ENCODE measurements at places on chromosomes 12 and 14. TPM values are rescaled to one million over a fixed set of nuclear protein-coding genes. Genes with fewer than 3 reads are reported as not detected.

GRCh38 chr14:36834293-36834692, 172.6 kb downstream of the PAX9 start:
- H3K4me3 ChIP-seq, result no peak overlapping the region
- H3K36me3 ChIP-seq, result no peaks in the 10 kb centered on the region
- DNase-seq, result no peak
- no peak overlapping the region for H3K27ac ChIP-seq

ACOT4 gene
- 1.0 TPM for total RNA-seq

GRCh38 chr14:56217380-56218045, 99.3 kb downstream of the PELI2 start:
- H3K36me3 ChIP-seq, result no peaks in the 10 kb centered on the region
- H3K4me1 ChIP-seq, result no peaks in the 10 kb centered on the region
- no peak overlapping the region for H3K27ac ChIP-seq
- H3K27me3 ChIP-seq, result no peaks in the 10 kb centered on the region

GRCh38 chr12:89514751-89515150, 9.8 kb downstream of the GALNT4 start:
- H3K36me3 ChIP-seq, result no peaks in the 10 kb centered on the region
- no peaks in the 10 kb centered on the region for H3K27me3 ChIP-seq
- no peak overlapping the region for H3K4me3 ChIP-seq
- no peaks in the 10 kb centered on the region for H3K4me1 ChIP-seq
- no peak for DNase-seq

CYP46A1 gene
- total RNA-seq, result 0.13 TPM

DNA sequence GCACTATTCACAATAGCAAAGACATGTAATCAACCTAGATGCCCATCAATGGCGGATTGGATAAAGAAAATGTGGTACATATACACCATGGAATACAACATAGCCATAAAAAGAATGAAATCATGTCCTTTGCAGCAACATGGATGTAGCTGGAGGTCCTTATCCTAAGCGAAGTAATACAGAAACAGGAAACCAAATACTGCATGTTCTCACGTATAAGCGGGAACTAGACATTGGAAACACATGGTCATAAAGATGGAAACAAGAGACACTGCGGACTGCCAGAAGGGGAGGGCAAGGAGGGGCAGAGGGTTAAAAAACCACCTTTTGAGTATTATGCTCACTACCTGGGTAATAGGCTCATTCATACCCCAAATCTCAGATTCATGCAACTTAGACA, 234.1 kb upstream of the PLXNC1 start:
- H3K36me3 ChIP-seq, result no peaks in the 10 kb centered on the region
- H3K27ac ChIP-seq, result no peak overlapping the region
- no peaks in the 10 kb centered on the region for H3K27me3 ChIP-seq
- no peak overlapping the region for H3K4me3 ChIP-seq

DNA sequence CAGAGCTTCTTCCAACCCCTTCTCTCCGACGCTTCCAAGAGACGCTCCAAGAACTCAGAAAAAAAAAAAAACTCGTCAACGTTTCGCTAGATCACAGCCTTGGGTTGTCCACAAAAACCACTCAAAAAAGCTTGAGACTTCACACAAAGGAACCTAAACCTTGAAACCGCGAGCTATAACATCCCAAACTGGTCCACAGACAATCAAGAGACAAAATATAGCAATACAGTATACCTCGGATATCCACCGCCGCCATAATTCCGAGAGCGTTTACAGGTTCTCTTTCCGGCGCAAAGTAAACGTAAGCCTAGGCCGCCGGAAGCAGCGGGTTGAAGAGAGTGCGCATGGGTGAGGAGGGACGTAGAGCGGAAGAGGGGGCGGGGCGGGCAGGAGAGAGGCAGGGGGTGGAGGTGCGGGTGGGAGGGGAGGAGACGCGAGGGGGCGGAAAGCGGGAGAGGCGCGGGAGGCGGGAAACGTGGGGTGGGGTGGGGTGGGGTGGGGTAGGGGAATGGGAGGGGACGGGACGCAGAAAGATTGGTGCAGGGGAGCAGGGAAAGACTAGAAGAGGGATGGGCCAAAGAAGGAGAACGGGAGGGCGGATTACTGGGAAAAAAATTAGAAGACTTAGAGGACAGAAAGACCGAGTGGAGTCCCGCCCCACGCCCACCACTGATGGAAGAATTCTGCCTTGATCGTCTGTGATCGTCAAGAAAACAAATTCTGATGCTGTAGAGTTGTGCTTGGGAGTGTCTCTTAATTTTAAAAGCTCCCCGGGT, at the start of gene MED6:
MED6 (minus strand) TSS at position 274 of the 776 bp plus-strand sequence; CDS start at position 256, 18 bp downstream.
- peak; percentile 91 for DNase-seq
- H3K4me1 ChIP-seq, result peaks cover 11% of the 10 kb centered on the region
- peak within 1 kb of the TSS; percentile 91 for H3K27ac ChIP-seq
- H3K36me3 ChIP-seq, result no peaks in the 10 kb centered on the region
- no peaks in the 10 kb centered on the region for H3K27me3 ChIP-seq

CCDC197 gene
- total RNA-seq, result 0.38 TPM

DNA sequence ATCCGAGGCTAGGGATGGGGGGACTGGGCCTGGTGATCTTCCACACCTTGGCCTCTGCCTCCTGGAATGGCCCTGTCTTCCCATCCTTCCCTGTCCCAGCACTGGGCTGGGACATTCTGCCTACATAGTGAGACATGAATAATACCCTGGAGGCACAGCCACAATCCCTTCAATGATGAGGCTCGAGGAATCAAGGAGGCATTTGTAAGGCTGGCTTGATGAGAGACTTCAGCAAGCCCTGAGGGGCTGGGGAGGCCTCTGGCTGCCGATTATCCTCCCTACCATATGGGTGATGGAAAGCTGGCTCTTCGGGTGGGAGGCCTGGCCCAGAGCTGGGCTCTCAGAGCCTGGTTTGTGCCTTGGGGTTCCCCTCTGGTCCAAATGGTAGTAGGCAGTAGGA, 92.5 kb downstream of the CALM1 start:
- H3K4me3 ChIP-seq, result no peak overlapping the region
- H3K27me3 ChIP-seq, result no peaks in the 10 kb centered on the region
- no peaks in the 10 kb centered on the region for H3K36me3 ChIP-seq
- no peak for DNase-seq
- H3K4me1 ChIP-seq, result no peaks in the 10 kb centered on the region
- no peak overlapping the region for H3K27ac ChIP-seq

DNA sequence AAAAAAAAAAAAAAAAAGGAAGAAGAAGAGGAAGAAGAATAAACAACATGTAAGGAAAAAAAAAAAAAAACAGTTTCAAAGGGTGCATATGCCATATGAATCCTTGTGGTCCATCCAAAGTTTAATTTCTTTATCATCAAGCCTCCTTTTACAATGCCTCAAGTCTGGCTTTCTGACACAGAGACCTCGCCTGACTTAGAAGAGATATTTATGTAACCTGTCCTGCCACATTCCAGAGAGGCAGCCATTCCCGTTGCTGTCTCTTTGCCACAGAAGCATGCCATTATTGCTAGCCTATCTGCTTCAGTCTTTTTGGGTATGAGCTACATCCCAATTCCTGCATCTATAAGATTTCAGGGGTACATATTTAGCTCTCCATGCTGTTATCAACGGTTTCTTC, 596.7 kb upstream of the ATP2B1 start:
- DNase-seq, result no peak
- H3K4me3 ChIP-seq, result no peak overlapping the region
- no peak overlapping the region for H3K27ac ChIP-seq

DNA sequence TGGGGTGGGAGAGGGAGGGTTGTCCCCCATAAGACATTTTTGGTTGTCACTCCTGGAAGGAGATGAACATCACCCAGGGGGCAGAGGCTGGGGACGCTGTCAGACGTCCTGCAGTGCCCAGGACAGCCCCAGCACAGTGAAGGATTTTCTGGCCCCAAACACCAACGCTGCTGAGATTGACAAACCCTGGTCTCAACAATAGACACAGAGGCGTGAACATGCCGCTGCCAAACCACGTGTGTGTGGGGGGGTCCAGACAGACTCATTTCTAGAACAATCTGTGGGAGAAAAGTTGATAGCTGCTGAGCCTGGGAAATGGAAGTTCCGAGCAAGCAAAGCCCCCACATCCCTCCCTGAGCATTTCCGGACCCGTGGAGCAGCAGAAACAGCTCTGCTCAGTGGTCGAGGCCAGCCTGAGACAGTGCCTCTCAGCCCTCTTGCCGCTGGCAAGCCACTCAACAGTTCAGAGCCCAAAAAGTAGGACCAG, 43.8 kb upstream of the CLMN start:
- H3K4me1 ChIP-seq, result no peaks in the 10 kb centered on the region
- no peak for DNase-seq
- H3K27ac ChIP-seq, result no peak overlapping the region
- H3K4me3 ChIP-seq, result no peak overlapping the region
- H3K27me3 ChIP-seq, result peaks cover 3% of the 10 kb centered on the region
- H3K36me3 ChIP-seq, result no peaks in the 10 kb centered on the region

GPR137C gene
- 0.27 TPM for total RNA-seq

- H3K27ac ChIP-seq, result no peak overlapping the region
- no peaks in the 10 kb centered on the region for H3K36me3 ChIP-seq
- no peaks in the 10 kb centered on the region for H3K4me1 ChIP-seq
- H3K4me3 ChIP-seq, result no peak overlapping the region
- DNase-seq, result no peak
Measured at GRCh38 chr12:79364197-79364596, 326.6 kb downstream of the PAWR start.

GRCh38 chr12:32864731-32865130, 31.8 kb downstream of the PKP2 start:
- no peaks in the 10 kb centered on the region for H3K4me1 ChIP-seq
- H3K27me3 ChIP-seq, result no peaks in the 10 kb centered on the region
- DNase-seq, result no peak
- H3K36me3 ChIP-seq, result no peaks in the 10 kb centered on the region
- H3K4me3 ChIP-seq, result no peak overlapping the region

PKP2 gene
- 0.16 TPM for total RNA-seq

ASCL1 gene
- not detected for total RNA-seq

GRCh38 chr12:20646239-20646827, 48.8 kb upstream of the SLCO1C1 start:
- H3K4me3 ChIP-seq, result no peak overlapping the region
- DNase-seq, result no peak
- no peaks in the 10 kb centered on the region for H3K36me3 ChIP-seq
- no peaks in the 10 kb centered on the region for H3K27me3 ChIP-seq
- H3K4me1 ChIP-seq, result no peaks in the 10 kb centered on the region

ATXN7L3B gene
- total RNA-seq, result 51.6 TPM

EIF2S3B gene
- total RNA-seq, result not detected

DNA sequence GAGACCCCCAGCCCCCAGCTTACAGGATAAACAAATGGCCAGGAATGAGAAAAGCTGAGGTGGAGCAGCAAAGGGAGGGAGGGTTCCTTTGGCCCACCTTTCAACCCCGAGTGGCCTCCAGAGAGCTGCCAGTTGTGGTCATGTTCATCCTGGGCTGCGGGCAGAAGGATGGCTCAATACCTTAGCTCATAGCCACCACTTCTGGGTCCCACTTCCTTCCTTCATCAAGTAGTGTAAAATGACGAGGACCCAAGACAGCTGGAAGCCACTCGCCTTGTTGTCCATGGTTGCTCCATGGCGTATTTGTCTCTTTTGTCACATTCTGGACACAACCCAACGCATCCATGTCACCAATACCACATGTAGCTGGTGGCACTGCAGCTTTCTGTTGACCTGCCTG, 24.2 kb downstream of the CRACR2A start:
- no peak overlapping the region for H3K27ac ChIP-seq
- H3K27me3 ChIP-seq, result no peaks in the 10 kb centered on the region
- H3K4me1 ChIP-seq, result peaks cover 25% of the 10 kb centered on the region
- no peak for DNase-seq

POTEG gene
- total RNA-seq, result not detected

SOX5 gene
- total RNA-seq, result not detected

GPRC5D gene
- total RNA-seq, result not detected

- H3K4me3 ChIP-seq, result no peak overlapping the region
- no peak for DNase-seq
- no peaks in the 10 kb centered on the region for H3K36me3 ChIP-seq
- no peaks in the 10 kb centered on the region for H3K27me3 ChIP-seq
- H3K27ac ChIP-seq, result no peak overlapping the region
- H3K4me1 ChIP-seq, result no peaks in the 10 kb centered on the region
Measured at GRCh38 chr14:97824218-97824617, 1027.0 kb downstream of the VRK1 start.

BHLHE41 gene
- not detected for total RNA-seq
